ENCODE measurements at places on chromosomes 6 and 20.
A peak's percentile ranks its signal among the peaks of the same experiment; 100 is the strongest.

DNA sequence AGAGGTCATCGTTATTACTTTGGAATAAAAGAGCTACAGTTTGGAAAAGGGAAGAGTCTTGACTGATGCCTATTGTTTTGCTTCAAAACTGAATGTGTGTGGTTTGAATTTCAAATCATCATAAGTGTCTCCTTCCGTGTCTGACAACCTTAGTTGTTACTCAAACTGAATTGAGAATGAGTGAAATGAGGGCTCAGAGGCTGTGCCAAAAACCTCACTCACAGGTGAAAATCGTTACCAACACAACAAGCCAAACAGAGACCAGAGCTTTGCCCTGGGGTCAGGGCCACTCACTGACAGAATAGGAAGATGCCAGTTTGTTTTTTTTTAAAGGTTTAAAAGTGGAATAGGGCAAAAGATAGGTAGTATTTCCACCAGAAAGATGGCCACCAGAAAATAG, 15.2 kb upstream of the SIRT5 start:
- DNase-seq: no peak

DNA sequence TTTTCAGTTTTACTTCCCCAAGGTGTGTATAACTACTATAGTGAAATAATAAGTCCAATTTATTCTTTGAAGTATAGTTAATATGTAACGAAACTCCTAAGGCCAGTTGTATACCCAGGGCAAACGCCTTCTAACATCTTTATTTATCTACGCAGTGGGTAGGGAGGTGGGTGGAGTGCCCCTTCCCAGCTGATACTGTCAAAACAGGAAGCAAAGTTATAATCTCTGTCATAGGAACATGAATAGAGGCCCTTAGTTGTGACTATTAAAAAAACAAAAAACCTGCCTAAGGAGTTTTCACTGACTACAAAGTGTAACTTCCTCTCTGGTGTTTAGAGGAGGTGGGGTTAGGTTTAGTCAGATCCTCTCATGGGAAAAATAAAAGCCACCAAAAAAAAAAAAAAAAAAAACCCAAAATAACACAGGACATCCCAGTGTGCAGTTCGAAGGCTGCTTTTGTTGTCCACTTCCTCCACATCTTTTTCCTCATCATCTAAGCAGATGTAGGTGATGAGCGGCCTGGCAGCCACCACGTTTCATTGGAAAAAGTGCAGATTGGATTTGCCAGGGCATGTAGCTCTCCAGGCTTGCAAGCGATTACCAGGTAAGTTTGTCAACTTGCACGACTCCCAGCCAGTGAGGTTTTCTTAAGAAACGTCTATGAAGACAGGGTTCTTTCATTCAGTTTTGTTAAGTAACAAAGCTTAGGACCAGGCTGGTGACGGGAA, 58.7 kb downstream of the UTRN start:
- peak; percentile 35 for DNase-seq

- DNase-seq: no peak
These were observed 529.3 kb downstream of the QKI start for GRCh38 chr6:163943607-163944385.

GRCh38 chr6:140979642-140980091, 1153.1 kb upstream of the GJE1 start:
- no peak for DNase-seq

- no peak for DNase-seq
These were observed 152.2 kb downstream of the SOD2 start for GRCh38 chr6:159540883-159541282.

DNA sequence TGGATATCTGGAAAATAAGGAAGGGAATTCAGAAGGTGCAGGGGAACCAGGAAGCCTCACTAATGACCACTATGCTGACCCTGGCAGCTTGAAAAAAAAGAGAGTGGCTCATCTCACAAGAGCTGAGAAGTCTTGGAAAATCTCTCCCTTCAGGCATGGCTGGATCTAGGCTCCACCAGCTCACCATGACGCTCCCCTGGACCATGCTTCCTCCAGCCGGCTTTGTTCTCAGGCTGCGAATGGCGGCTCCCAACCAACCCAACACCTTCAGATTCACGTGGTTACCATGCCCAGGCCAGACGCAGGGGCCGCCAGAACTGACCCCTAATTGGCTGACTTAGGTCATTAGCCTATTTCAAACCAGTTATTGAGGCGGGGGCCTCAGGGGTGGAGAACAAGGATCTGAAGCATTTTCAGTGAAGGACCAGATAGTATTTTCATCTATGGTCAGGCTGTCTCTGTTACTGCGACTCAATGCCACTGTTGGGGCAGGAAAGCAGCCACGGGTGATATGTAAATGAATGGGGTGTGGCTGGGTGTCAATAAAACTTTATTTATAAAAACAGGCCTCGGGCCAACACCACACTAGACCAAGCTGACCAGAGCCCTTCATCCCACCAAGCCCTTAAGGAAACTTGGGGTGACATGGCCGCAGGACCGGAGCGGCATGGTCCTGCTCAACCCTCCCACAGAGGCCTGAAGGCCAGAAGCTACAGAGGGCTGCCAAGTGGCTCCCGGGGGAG, 159.7 kb downstream of the TAF4 start:
- no peak for DNase-seq

DNA sequence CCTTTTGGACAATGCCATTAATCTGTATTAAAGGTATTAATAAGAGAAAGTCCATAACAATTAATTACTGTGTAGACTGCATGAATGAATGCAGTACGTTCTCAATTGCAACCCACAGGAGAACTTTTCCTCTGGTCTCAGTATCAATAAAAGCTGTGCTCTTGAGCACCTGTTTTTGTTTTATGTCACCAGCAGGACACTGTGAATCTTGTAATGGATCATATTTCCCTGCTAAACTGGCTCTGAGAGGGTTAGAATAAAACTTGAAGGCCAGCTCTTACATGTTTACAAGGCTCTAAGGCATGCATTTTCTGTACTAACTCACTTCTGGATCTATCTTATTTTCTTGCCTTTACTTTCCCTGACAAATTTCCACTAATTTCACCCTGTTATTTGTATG, 214.3 kb upstream of the PLN start:
- no peak for DNase-seq

GRCh38 chr6:153553627-153554026, 422.5 kb upstream of the RGS17 start:
- DNase-seq: no peak

DNA sequence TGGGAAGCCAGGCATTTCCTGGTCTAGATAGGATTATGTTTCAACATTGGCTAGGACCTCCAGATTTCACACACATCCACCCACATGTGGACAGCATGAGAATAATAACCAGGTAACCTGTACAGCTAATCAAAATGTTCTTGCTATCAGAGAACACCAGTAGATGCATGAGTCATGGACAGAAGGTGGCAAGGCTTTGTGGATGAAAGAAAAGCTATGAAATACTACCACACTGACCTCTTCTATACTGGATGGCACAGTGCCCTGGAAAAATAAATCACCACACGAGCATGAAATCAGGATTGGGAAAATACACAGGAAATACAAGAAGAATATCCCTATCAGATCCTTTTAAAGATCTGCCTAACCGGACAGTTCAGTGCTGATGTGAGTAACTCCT, 113.0 kb downstream of the GMDS start:
- DNase-seq: no peak

GRCh38 chr6:73768558-73768957, 72.6 kb downstream of the CD109 start:
- DNase-seq: no peak

- no peak for DNase-seq
These were observed 25.0 kb downstream of the KCNB1 start for GRCh38 chr20:49457444-49457843.

GRCh38 chr6:43921039-43921438, 151.0 kb downstream of the VEGFA start:
- DNase-seq: no peak

GRCh38 chr6:158002249-158002950, 20.7 kb downstream of the SYNJ2 start:
- DNase-seq: no peak

- no peak for DNase-seq
These were observed 379.0 kb upstream of the FLRT3 start for GRCh38 chr20:14716351-14716801.

DNA sequence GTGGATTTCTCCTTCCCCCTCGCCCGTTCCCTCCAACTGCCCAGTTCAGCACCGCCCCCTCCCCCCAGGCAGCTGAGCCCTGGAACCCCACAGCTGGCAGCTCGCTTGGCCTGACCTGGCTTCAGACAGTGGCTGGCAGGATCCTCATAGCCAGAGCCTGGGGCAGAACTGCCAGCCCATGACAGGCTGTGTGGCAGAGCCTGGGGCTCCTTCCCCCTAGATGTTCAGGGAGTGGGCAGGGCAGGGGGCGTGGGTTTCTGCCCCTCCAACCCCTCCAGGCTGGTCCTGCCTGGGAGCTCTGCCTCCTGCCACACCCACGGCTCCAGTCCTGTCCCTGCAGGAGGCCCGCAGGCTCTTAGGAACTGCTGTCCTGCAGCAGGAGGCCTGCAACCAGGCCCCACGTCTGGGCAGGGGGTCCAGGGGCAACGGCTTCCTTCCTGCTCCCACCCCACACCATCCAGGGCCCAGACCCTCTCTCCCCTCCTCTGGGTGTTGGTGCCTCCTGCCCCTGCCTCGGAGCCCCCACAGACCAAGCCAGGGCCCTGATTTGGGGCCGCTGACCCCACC, 9.6 kb upstream of the KCNQ2 start:
- DNase-seq: no peak

DNA sequence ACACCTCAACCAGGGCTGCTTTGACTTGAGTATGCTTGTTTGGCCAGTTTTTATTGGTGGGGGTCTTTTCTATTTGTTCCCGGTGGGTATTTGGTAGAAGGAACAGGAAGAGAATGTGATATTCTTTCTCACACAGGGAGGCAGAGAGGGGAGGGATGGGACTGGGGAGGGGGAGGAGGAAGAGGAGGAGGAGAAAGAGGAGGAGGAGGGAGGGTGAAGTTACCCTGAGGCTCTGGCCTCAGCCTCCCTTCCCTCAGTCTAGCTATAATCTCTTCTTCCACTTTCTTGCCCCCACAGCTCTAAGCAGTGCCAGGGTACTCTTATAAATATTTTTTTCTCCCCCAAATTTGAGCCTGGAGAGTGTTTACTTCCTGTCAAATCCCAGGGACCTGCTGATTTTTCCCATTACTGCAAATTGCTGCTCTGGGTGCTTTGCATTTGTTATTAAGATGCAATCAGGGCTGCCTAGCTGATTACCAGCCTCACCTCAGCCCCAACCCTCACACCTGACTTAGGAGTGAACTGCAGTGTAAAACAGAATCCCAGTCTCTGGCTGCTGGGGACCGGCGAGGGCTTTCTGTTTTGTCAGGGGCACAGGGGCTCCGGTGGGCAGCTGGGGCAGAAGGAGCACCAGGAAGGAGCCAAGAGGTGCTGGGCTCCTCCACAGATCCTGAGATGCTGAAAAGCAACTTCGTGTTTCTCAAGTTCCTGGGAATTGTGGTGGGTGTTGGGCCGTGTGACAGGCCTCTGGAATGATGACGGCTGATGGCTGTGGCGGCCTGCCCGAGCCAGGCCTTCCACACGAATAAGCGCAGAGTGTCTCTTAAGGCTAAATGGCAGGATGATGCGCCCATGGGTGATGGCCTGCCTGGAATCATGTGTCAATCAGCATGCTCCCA, 141.4 kb downstream of the CD83 start:
- no peak for DNase-seq

DNA sequence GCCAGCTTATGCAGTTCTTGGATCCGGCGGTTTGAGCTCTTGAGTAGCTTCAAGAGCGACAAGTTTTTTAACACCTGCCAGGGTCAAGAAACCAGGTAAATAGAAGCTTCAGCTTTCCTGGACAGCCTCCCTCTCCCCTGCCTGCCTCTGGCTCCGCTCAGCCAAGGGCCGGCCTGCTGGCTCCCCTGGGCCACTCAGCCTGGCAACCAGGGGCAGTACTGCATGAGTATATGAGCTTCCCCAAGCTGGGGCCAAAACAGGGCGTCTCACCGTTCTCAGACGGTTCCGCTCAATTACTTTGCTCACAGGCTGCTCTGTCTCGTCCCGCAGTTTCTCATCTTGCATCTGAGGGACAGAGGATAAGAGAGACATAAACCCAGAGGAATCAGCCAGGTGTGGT, 856 bp downstream of the TP53TG5 start:
- DNase-seq: no peak

GRCh38 chr20:32474717-32474966, 110.5 kb downstream of the NOL4L start:
- DNase-seq: no peak

GRCh38 chr6:159204605-159205004, 35.4 kb downstream of the FNDC1 start:
- no peak for DNase-seq

DNA sequence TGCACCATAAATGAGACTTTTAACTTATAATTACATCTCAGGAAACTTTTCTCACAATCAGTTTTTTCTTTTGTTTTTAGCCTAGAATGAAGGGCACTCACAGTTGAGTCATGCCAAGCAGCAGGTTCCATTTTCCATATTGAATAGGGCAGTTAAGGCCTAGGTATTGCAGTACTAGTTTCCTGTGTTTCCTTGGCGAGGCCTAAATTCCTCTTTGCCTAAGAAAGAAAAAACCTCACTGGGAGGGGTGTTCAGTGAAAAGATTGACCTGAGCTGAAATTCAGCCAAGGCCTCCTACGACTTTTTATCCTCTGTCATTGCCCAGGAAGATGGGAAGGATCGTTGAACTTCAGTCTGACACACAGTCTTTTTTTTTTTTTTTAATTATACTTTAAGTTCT, 85.5 kb downstream of the IMPG1 start:
- DNase-seq: no peak

DNA sequence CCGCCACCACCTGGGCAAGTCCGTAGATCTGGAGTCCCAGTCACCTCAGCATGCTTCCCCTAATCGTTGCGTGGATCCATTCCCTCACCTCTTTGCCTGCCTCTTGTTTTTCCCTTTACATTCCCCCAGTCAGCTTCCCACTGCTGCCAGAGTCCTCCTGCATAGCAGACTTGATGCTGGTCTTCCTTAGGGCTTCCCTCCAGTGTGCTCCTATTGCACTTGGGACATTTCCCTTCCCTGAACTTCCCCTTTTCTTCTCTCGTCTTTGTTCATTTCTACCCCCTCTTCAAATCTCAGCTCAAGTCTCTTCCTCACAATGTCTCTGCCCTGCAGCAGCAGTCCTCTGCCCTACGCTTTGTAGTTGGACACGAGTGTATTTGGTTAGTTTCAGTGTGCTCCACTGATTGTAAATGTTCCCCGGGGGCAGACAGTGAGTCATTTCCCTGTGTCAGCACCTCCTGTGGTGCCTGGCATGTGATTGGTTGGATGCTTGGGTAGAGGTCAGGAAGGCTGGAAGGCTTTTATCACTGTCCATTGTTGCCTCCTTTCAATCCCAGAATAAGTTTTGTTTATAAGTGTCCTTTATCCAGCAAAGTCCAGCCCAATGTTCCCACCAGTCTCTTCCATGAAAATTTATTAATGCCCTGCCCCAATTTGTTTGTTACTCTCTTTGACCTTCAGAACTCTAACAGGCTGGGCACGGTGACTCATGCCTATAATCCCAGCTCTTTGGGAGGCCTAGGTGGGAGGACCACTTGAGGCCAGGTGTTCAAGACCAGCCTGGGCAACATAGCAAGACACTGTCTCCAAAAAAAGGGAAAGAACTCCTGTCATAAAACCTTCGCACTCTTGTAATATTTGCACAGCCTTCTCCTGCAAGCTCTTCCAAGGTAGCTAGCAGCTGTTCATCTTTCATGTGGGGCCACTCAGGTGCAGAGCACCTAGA, 38.3 kb downstream of the FAM120B start:
- DNase-seq: no peak

- DNase-seq: no peak
These were observed 316.5 kb downstream of the BTBD9 start for GRCh38 chr6:38323216-38323615.
